ENCODE measurements at places on chromosomes 2 and 18.

GRCh38 chr2:152811916-152812315, 93.5 kb downstream of the ARL6IP6 start:
- no peak for DNase-seq

GRCh38 chr2:34729845-34730244, 1130.7 kb upstream of the FAM98A start:
- DNase-seq, result no peak

DNA sequence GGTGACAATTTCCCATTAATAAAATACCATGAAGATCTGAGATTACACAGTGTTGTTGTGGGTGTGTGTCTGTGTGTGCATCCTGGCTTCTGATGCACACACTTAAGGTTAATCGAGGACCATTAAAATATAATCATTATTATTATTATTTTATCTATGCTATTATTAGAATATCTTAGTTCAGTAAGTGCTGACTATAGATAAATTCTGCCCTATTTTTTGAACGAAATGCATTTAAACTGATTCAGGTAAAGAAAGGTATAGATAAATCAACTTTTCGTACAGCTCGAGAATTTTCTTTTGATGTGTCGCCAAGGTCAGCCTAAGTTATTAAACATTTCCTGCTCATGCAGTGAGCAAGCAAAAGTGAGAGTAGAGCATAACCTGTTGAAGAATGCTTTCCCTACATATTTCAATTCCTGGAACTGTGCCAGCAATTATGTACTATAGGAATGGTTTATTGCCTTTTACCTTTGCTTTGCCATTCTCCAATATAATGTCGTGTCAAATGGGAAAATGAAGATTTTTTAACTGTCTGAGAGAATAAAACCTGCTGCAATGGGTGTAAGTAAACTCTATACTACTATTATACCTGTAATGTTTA, 25.8 kb downstream of the KCNJ3 start:
- no peak for DNase-seq

- DNase-seq, result no peak
Observed at GRCh38 chr2:234447963-234448362, 48.9 kb downstream of the ARL4C start.

DNA sequence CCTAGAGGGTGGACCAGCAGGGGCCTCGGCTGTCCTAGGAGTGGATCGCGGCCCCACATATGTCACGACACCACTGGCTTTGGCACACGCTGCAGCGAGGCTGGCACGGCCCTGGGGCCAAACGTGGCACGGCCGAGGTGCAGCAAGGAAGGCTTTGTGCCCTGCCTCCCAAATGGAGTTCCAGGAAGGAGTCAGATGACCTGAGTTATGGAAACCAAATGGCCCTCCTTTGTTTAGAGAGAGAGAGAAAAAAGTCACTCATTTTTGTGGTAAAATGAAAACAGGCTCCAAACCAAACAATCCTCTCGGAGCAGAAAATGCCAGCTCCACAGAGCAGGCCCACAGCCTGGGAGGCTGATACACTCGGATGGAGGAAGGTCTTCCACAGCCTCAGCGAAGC, 105.6 kb downstream of the ANTXR1 start:
- no peak for DNase-seq

- DNase-seq, result peak; percentile 19
Observed at GRCh38 chr2:28683100-28683706, 68.4 kb upstream of the PPP1CB start.

GRCh38 chr18:2625217-2625616, 30.3 kb upstream of the SMCHD1 start:
- DNase-seq, result no peak

DNA sequence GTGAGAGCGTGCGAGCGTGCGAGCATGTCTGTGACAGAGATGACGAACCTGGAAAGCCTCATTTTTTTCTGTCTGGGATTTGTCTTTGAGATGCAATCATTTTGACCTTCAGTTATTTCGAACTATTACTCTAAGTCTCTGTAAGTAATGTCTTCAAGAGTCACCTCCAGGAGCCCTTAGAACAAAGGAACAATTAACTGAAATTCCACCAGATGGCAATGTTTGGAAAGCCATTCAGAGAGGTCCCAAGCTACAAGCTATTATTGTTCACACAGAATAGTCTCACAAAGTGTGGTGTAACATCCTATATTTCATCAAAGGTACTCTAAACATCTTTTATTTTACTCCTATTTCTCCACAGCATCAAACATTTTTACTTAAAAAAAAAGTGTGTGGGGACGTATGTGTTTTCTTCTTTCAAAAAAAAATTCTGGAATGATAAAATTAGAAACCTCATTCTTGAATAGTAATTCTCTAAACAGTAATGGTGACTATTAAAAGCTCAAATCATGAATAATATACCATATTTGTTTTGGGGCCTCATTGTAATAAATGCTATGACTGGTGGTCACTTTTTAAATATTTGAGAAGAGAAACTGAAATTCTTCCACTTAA, 35.1 kb upstream of the MAPRE2 start:
- DNase-seq, result peak; percentile 86

DNA sequence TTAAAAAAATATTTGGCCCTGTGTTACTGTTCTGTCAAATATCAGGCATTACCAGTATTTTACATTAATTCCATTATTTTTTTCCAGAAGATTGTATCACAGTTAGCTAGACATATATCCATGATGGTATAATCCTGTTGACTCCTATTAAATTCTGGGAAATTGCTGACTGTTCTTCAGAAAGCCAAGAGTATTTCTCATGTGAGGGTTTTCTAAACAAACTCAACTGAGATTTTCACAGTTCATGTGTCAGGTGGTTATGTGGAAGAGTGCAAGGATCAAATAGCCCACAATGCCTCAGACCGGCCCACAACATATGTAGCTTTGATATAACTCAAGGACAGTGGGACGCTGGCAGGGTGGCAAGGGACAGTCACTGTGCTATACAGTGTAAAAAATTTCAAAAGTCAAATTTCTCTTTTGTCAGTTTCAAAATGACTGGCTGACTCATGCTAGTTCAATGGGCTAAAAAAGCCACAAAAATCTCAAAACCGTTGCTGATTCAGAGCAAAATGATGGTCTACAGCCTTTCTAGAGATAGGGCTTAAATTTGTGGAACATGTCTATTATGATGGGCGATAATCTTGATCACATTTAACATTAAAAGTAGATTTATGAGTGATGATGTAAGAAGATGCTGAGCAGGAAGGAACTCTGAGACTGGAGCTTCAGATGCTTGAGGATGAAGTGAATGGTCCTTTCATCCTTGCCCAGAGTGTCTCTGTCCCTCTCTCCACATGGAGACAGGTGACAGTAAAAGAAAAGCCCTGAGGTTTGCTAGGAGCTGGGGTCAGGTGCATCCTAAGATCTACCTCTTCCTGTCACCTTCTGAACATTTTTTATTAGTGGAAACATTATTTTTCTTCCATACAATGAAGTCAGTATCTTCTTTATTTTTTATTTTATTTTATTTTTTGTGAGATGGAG, 175.8 kb upstream of the PIEZO2 start:
- DNase-seq, result no peak

- peak; percentile 27 for DNase-seq
Observed at GRCh38 chr18:63844254-63844653, 43.3 kb upstream of the SERPINB2 start.

DNA sequence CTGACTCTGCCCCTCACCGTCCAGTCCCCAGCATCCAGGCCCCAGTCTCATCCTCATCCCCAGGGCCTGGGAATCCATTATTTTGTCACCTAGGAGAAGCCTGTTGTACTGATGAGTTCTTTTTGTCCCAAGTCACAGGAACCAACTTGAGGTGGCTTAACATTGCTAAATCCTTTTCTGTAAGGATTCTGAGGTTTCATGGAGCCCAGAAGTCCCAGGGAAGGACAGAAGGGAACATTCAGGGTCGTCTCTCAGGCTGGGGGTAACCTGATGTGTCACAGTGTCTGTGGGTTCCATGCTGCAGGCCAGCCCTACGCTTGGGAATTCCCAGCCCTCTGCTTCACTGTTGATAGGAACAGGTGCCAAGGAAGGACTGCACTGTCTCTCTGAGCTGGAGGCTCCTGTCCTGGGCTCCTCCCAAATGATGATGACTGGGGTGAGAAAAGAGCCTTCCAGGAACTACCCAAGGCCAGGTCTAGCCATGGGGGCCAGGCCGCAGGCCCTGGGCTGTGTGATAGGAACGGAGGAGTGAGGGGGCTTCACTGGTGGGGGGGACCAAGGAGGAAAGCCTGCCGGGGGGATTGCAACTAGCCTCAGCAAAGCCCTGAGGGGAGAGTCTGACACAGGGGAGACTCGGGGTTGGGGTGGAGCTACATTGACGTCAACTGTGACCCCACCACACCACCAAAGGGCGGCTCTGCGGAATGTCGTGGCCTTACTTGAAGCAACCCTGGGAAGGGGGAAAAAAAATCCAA, 145.7 kb downstream of the SMAD7 start:
- DNase-seq, result no peak

- no peak for DNase-seq
Observed at GRCh38 chr2:238304116-238304515, 15.7 kb upstream of the PER2 start.

- DNase-seq, result no peak
Observed at GRCh38 chr18:51168960-51169662, 28.4 kb downstream of the MEX3C start.

GRCh38 chr2:174606336-174606735, 8.7 kb upstream of the WIPF1 start:
- DNase-seq, result peak; percentile 31

DNA sequence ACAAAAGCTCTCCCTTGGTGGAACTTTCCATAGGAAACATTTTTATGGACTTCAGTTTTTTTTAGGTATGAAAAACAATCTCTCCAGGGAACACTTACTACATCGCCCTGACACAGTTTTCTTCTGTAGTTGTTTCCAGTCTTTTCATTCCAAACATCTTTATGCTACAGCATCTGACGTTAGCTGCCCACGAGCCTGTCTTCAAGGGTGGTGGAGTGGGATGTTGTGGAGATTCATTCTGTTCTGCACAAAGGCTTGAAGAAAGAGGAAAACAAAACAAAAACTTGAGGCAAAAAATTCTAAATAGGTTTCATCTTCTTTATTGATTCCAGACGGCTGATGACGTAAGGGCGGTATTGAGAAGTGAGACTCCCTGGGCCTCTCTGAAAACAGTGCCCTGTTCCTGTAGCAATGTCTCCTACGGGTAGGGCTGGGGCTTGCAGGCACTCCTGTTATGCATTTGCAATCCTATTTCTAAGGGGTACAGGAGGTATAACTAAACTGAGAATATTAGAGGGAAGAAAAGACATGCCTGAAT, 375.0 kb downstream of the RNF144A start:
- DNase-seq, result no peak

- no peak for DNase-seq
Observed at GRCh38 chr2:70328921-70329561, 27.2 kb upstream of the FAM136A start.

DNA sequence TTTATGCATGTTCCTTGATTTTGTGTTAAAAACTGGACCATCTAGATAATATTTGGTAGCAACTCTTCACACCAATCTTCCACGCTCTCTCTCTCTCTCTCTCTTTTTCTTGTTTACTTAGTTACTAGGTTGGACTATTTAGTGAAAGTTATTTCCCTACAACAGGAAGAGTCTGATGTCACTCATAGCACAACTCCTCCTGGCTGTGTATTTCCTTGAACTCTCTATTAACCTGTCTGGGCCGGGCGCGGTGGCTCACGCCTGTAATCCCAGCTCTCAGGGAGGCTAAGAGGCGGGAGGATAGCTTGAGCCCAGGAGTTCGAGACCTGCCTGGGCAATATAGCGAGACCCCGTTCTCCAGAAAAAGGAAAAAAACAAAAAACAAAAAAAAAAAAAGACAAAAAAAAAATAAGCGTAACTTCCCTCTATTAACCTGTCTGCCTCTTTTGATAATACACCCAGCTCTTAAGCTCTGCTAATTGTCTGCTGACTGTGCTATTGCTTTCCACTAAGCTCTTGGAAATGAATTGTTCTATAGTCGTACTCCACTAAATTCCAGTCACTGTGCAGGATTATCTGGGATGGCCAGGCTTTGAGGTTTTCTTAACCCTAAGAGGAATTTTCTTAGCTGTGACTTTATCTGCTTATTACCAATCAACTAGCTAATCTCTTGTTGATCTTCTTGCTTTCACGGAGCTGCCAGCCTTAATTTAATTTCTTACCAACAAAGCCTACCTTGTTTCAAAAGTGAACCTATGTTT, 18.1 kb upstream of the CDH19 start:
- DNase-seq, result no peak

All from midbrain (tissue), 1 donor.